ENCODE measurements at places on chromosomes 2 and 18.

DNA sequence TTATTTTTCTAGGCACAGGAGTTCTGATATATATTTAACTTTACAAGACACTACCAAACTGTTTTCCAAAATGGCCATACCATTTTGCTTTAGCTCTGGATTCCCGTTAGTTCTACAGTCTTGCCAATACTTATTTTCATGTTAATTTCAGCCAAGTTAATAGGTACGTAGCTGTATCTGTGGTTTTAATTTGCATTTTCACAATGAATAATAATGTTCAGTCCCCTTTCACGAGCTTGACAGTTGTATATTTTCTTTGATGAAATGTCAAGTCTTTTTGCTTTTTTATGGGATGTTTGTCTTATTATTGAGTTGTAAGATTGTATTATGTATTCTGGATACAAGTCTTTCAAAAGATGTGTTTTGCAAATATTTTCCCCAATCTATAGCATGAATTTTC lies 50.6 kb upstream of the GALNT5 start:
- DNase-seq: no peak

- no peak for DNase-seq
Observed at GRCh38 chr18:49625021-49625691, 63.3 kb downstream of the LIPG start.

GRCh38 chr2:595141-595815 lies 81.9 kb downstream of the TMEM18 start:
- DNase-seq: no peak

DNA sequence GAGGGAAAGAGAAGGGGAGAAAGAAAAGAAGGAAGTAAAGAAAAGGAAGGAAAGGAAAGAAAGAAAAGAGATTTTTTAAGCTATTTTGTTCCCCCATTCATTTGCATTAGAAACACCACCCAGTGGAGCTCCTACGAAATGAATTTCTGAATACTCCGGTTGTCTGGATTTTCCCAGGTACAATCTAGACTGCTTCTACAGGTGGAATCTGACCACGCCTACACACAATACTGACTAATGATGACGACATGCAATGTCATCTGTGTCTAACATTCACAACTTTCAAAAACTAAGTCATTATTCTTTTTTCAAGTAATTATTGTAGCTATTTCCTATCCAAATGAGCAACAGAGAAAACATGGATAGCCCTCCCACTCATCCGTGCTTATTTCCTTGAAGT lies 121.7 kb downstream of the ZNF516 start:
- no peak for DNase-seq

- no peak for DNase-seq
Observed at GRCh38 chr2:49959961-49960553, 805.7 kb upstream of the FSHR start.

- DNase-seq: no peak
Observed at GRCh38 chr2:33178209-33178608, 231.5 kb downstream of the LTBP1 start.

- no peak for DNase-seq
Observed at GRCh38 chr2:99648178-99648844, 158.5 kb upstream of the REV1 start.

DNA sequence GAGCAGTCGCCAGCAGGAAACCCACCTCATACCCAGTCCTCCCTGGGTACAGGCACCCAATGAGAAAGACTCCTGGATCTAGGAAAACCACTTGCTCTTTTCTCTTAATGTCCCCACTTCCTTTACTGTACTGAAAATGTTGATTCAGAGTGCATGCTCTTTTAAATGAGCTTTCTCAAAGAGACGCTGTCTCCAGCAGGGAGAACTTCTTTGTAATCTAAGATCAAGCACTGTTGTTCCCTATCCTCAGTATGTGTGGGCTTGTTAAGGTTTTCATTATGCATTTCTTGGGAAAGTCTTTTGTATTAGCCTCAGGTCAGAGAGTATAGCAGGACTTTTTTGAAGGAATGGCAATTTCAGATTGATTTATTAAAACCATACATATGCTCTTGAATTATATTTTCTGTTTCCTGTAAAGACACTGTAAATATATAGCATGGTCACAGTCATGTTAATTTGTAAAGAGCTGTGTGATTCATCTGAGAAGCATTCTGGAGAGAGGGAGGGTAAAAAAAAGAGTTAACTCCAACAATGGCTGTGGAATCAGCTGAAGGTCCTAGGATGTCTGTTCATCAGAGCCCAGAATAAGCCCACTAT lies 178.1 kb downstream of the MGAT5 start:
- DNase-seq: no peak
